MG63 (cell line): ENCODE measurements at places on chromosomes 16 and 17. TPM values are rescaled to one million over a fixed set of nuclear protein-coding genes. Genes with fewer than 3 reads are reported as not detected.

DNA sequence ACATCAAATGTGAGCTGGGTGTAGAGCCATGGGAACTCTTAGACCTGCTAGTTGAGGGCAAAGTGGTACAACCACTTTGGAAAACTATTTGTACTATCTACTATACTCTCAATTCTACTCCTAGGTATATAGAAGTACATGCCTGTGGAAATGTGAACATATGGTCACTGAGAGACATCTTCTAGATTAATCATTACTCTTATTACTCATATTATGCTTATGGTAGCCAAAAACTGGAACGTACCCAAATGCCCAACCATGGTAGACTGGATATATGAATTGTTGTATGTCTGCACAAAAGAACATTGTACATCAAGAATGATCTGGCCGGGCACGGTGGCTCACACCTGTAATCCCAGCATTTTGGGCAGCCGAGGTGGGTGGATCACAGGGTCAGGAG lies 2.7 kb downstream of the WDR45B start:
- no peak for DNase-seq

GRCh38 chr17:1820528-1821252 lies 9.0 kb downstream of the SMYD4 start:
- DNase-seq: no peak

DNA sequence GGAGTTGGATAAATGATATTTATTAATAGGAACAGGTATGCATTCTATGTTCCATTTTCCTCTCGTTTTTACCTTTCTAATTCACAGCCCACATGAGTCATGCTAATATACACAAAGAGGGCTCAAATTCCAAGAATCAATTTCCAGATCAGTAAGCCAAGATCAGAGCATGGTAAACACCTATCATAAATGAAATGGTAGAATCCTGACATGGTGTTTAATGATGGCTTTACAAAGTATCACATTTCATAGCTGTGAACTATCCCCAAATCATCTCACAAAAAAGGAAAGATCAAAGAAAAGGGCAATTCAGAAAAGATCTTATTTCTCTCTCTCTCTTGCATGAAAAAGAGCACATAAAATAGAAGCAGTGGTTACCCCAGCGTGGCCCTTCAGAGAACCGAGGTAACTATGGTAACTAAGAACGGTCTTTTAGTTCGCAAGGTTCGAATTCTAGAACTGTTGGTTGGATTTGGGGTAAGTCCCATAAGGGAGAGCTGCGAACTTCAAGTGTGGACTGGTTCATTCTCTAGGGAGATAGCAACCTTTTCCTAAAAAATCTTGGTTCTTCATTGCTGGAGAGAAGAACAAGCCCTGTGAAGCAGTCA lies 73.0 kb downstream of the MARCHF10 start:
- no peak for DNase-seq

- no peak for DNase-seq
Measured at GRCh38 chr17:62140836-62141235, 75.8 kb upstream of the MED13 start.

NPIPA8 gene
- total RNA-seq: 12.3 and 23.3 TPM in 2 replicates

MYL11 gene
- not detected in 2 replicates for total RNA-seq
